SK-N-SH (cell line): ENCODE measurements at places on chromosomes 2 and 18.

DNA sequence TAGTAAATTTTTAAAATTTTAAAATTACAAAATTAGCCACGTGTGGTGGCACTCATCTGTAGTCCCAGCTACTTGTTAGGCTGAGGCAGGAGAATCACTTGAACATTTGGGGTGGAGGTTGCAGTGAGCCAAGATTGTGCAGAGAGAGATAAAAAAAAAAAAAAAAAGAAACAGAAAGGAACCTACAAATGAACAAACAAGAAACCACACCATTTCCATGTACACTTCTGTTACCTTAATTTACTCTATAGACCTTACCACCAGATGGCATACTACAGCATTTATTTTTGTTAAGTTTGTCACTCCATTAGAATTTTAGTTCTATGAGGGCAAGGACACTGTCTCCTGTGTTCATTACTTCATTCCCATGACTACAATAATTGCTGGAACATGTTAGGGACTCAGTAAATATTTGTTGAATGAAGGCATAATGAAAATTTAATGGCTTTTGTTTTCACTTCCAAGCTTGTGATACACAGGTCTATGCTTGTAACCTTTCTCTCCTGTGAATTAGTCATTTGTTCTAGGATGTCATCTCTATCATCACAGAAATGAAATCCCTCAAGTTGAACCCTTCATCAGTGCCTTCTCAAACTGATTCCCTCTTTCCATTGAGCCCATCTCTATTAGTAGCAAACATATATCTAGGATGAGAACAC lies 76.0 kb downstream of the ARHGAP15 start:
- DNase-seq = no peak
- no peaks in the 10 kb centered on the region for H3K36me3 ChIP-seq
- no peak overlapping the region for H3K4me3 ChIP-seq
- no peaks in the 10 kb centered on the region for H3K27me3 ChIP-seq

GRCh38 chr2:47134386-47135090 lies 20.6 kb downstream of the STPG4 start:
- no peak overlapping the region for H3K4me3 ChIP-seq
- DNase-seq = no peak
- peaks cover 39% of the 10 kb centered on the region for H3K36me3 ChIP-seq
- H3K4me1 ChIP-seq = peaks cover 1% of the 10 kb centered on the region; the same call in 1 of the 2 replicates

GRCh38 chr2:152440460-152440859 lies 105.5 kb downstream of the FMNL2 start:
- DNase-seq = no peak
- peaks cover under 1% of the 10 kb centered on the region; the same call in 1 of the 2 replicates for H3K4me1 ChIP-seq
- H3K27ac ChIP-seq = no peak overlapping the region
- no peaks in the 10 kb centered on the region for H3K27me3 ChIP-seq
- no peaks in the 10 kb centered on the region for H3K36me3 ChIP-seq

GRCh38 chr2:136327162-136327852 lies 209.4 kb upstream of the CXCR4 start:
- H3K27ac ChIP-seq = no peak overlapping the region
- DNase-seq = peak; percentile 38
- no peaks in the 10 kb centered on the region for H3K36me3 ChIP-seq
- no peak overlapping the region for H3K4me3 ChIP-seq
- peaks cover 13% of the 10 kb centered on the region for H3K4me1 ChIP-seq
- H3K27me3 ChIP-seq = no peaks in the 10 kb centered on the region

DNA sequence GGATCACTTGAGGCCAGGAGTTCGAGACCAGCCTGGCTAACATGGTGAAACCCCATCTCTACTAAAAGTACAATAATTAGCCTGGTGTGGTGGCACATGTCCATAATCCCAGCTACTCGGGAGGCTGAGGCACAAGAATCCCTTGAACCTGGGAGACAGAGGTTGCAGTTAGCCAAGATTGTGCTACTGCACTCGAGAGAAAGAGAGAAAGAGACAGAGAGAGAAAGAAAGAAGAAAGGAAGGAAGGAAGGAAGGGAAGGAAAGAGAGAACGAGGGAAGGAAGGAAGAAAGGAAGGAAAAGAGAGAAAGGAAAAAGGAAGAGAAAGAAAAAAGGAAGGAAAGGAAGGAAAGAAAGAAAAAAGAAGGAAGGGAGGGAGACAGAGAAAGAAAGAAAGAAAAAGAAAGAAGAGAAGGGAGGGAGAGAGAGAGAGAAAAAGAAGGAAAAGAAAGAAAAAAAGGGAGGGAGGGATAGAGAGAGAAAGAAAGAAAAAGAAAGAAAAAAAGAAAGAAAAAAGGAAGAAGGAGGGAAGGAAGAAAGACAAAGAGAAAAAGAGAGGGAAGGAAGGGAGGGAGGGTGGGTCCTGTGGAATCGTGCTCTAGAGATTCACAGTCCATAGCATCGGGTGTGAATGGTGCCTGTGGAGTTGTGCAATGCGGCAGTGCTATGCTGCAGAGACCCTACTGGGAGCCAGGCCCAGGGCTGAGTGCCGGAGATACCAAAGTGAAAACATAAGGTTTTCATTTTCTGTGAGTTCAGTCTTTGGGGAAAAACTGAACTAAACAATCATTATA lies 4.6 kb upstream of the SDC1 start:
- H3K4me1 ChIP-seq = no peaks in the 10 kb centered on the region; the same call in 1 of the 2 replicates
- no peak overlapping the region for H3K27ac ChIP-seq
- no peak overlapping the region for H3K4me3 ChIP-seq
- H3K36me3 ChIP-seq = no peaks in the 10 kb centered on the region

DNA sequence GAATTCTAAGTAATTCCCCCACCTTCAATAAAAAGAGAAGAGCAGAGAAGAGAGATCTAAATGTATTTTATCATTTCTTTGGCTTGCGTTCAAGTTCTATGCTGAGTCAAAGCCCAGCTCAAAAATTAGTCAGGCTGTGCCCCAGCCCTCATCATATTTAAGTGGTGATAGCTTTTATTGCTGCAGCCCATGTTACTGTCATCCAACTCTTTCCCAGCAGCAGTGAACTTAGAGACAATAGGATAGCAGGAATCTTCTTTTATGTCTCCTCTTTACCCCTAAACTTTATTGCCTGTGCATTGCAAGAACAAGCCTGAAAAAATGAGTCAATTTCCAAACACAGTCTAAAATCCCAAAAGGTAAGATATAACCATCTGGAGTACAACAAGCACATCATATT lies 1599.3 kb upstream of the PIK3C3 start:
- H3K27me3 ChIP-seq = no peaks in the 10 kb centered on the region
- H3K27ac ChIP-seq = no peak overlapping the region
- no peak for DNase-seq
- no peak overlapping the region for H3K4me3 ChIP-seq
- H3K4me1 ChIP-seq = no peaks in the 10 kb centered on the region
